ENCODE measurements at places on chromosomes 13 and 19. TPM values are rescaled to one million over a fixed set of nuclear protein-coding genes. Genes with fewer than 3 reads are reported as not detected.

The DIRAS1 gene
- total RNA-seq = 4.0 TPM

The NLRP5 gene
- total RNA-seq = not detected

The CTXN1 gene
- 20.2 TPM for total RNA-seq

The N4BP2L1 gene
- total RNA-seq = 0.52 TPM

The EIF3K gene
- total RNA-seq = 738 TPM

The CCL25 gene
- not detected for total RNA-seq

The PSG7 gene
- total RNA-seq = not detected

The RXFP2 gene
- total RNA-seq = not detected

The ZNF471 gene
- total RNA-seq = 0.02 TPM

The BRSK1 gene
- 6.1 TPM for total RNA-seq

The KLK1 gene
- not detected for total RNA-seq

The ZFR2 gene
- 0.16 TPM for total RNA-seq

The LSM4 gene
- 227 TPM for total RNA-seq

The FGF21 gene
- total RNA-seq = not detected

The FBXL12 gene
- total RNA-seq = 11.9 TPM

The LIM2 gene
- total RNA-seq = not detected

The PNMA8B gene
- not detected for total RNA-seq
